ENCODE measurements at places on chromosomes 2 and 18.

- no peak for DNase-seq
Observed at GRCh38 chr2:10838734-10839133, 26.1 kb upstream of the PDIA6 start.

DNA sequence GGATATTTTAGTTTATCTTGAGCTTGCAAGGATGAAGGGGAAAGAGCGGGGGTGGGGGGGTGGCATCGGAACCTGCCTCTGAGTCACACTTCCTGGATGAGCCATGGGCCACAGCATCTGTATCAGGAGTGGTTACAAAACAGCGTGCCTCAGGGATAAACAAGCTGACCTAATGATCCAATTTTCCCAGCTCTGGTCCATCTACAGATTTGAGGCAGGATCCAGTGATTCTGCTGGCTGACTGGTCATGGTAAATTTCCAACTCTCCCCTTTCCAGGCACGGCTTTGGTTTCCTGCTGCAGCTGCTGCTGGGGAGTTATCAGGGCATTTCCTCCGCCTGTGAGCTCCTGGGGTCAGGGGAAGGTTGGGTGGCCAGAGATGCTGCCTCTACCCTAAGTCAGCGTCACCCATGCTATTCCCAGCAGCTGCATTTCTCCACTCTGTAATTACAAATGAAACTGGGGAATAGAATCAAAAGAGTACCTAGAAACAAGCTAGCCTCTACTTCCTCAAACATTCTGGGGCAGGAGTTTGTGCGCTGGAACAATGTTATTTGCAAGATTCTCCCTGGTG lies 4.7 kb upstream of the HPCAL1 start:
- DNase-seq: no peak

GRCh38 chr2:145599756-145600155 lies 1079.8 kb upstream of the ZEB2 start:
- DNase-seq: no peak

GRCh38 chr18:63949068-63949737 lies at the start of gene HMSD:
TSS of gene HMSD (plus strand) at chr18:63949301. CDS start at chr18:63953456, 4,155 bp downstream.
- peak; percentile 42 for DNase-seq

GRCh38 chr2:238320648-238321281 lies 447 bp downstream of the TRAF3IP1 start:
- DNase-seq: no peak

DNA sequence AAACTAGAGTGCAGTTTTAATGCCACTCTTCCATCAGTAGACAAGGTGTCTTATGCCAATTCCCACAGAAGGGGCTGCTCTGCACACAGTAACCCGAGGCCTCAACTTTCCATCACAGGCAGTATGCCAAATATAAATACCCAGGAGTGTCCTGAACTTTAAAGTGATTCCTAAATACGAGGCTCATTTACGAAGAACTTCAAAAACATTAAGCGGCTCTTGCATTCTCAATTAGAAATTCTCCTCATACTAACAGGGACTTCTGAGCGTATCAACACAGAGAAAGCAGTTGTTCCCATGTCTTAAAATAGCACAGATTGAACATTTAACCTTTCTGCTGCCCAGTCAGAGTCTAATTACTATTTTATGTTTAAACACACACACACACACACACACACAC lies 638.6 kb downstream of the ERBB4 start:
- no peak for DNase-seq

GRCh38 chr18:2223849-2224248 lies 347.5 kb downstream of the METTL4 start:
- DNase-seq: no peak

DNA sequence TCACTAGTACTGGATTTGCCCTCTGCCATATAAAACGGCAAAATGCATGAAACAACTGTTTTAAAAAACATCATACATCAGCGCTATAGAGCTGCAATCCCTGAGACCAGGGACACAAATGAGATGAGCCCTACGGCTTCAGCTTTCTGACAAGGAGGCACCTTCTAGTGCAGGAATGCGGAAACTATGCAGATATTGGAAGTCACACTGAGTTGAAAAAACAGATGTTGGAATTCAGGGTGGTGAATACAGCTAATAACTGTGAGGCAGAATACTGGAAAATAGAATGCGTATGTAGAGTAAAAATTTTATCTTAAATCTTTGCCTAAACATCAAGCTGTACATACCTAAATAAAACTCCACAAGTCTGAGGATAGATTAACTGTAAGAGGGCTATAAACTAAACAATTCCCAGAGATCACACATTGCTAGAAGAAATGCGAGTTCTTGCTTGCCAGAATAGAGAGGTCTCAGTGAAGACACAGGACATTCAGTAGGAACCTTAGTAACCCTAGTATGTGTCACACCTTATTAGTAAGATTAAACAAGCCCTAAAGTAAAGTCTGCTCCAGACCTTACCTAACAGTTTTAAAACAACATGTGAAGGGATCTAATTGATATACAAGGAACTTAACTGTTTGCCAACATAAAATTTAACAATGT lies 541.4 kb upstream of the DDX18 start:
- DNase-seq: no peak

- DNase-seq: no peak
Observed at GRCh38 chr2:219611866-219612576, 14.4 kb downstream of the STK11IP start.

- no peak for DNase-seq
Observed at GRCh38 chr2:139721411-139721995, 941.3 kb upstream of the NXPH2 start.

GRCh38 chr18:31275722-31276463 lies 42.1 kb upstream of the DSG1 start:
- DNase-seq: no peak

- no peak for DNase-seq
Observed at GRCh38 chr2:106028192-106028591, 165.9 kb downstream of the UXS1 start.

DNA sequence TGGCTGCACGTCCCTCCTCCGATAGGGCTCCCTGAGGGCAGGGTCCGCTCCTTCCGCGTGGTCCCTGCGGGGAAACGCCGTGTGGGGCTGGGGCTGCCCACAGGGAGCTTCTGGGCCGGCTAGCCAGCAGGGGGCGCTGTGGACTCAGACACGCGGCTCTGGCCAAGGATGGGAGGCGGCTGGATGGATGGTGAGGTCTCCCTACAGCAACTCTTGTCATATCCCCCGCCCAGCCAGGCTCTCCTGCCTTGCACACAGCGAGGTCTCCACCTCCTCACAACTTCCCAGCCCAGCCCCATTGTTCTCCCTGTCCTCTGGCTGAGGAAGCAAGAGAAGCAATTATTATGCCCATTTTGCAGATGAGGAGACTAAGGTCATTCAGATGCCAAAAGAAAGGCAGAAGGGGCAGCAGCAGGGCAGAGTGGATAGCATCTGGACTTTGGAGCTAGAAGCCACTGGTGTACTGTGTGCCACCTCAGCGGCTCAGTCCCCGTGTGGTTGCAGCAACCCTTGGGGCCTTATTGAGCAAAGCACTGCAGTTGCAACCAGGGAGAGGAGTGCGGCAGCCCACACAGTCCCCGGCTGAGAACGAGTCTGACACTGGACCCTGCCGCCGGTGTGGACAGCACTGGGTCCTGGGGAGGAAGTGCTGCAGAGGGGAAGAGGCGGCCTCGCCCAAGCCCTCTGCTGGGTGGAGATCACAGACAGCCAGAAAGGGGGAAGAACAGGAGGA lies 99.0 kb downstream of the ZFP36L2 start:
- peak; percentile 84 for DNase-seq

- no peak for DNase-seq
Observed at GRCh38 chr2:224220586-224221255, 181.2 kb downstream of the FAM124B start.

DNA sequence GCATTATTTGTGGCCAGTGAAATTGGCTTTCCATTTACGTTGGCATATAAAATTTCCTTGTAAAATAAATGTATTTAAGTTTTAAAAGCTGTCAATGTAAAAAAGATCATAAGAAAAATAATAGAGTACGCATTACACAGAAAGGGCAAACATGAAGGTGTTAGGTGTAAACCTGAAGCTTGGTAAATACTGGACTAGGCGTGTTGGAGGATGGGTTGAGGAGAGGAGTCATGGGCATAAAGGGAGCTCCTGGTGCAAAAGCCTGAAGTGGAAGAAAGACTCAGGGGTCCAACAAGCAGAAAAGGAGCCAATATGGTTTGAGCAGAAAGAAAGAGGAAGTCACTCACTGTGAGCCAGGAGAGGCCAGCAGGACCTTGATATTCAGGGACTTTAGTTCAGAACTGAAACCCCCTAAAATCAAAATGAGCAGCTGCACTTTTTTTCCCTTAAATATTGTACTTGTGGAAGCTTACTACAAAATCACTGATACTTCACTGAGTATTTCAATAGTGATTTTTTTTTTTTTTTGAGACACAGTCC lies 24.4 kb downstream of the SP5 start:
- DNase-seq: no peak

DNA sequence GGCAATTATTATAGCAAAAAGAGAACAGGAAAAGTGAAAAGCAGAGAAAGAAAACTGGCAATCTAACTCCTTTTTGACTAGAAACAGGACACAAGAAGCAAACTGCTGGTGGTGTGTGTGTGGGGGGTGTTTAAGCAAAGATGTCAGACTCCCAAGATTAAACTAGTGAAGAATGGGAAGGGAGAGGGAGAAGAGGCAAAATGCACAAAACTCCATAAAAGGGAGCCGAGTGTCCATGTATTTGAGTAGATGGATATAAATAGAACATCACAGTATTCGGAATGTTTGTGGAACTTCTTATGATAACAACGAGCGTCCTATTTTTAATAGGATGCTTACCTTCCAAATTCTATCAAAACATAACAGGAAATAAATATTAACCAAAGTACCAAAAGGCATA lies 179.8 kb upstream of the TRIB2 start:
- DNase-seq: no peak

DNA sequence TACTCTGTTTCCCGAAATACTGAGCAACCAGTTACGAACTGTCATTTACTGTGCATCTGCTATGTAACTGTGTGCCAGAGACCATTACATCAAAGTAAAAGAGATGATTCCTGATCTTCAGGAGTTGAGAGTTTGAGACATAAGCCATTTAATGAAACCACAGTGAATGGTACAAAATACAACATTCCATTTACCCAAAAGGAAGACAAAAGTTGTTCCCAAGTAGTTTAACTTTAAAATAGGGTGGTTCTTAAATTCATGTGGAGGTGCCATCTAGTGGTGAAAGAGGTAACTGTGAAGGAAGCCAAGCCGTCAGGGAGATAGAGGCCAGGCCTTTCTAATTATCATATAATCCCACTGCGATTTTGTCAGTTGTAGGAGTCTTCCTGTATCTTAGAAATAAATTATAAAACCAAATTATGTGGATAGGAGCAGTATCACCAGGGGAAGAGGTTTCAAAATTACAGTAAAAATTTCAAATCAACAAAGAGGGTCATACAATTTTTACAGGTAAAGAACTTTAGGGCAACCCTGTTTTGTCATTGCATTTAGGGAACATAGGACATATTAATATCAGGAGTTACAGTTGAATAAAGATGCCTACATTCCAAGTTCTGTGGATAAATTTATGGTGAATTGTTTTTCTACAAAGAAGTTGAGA lies 67.7 kb downstream of the EPAS1 start:
- DNase-seq: no peak

All from activated T-helper 1 cell treated with Interleukin-2 at 50 U/mL for 16 hours (primary cell).